Stimulated activated CD8-positive, alpha-beta memory T cell treated with anti-CD3 and anti-CD28 coated beads, Interleukin-15, amount 100 ng/mL, for 48 hours (primary cell): ENCODE measurements at places on chromosomes 5 and 9.
A peak's percentile ranks its signal among the peaks of the same experiment; 100 is the strongest.

DNA sequence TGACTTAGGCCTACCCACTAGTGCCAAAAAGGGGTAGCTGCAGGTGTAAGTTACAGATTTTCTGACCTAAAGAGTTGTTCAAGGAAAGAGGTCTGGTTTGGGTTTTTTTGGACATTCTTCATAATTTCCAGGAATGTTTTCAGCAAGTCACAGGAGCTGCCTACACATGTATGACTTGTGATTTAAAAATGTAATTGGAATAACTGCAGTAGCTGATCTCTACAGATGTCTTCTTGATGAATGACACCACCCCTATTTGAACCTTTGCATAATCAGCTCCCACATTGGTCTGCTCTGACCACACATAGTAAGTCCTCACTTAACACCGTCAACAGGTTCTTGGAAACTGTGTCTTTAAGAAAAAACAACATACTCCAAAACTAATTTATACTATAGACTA lies 481.4 kb downstream of the RASEF start:
- DNase-seq, result no peak

DNA sequence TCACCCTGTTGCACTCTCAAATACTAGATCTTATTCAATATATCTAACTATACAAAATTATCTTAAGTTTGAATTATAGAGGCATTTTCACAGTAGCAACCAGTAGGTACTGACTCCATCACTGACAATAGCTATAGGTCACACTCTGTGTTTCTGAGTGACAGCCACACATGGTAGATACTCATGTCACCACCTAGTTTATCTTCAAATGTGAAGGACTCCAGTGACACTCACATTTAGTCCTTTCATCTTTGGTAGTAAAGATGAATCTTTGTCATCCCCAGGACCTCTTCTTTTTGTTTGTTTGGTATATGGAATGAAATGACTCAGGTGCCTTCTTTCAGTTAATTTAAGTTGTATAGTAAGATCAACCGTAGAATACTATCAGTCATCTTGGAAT lies 102.5 kb upstream of the DHFR start:
- no peak for DNase-seq

- no peak for DNase-seq
Measured at GRCh38 chr9:114674076-114674797, 7.8 kb downstream of the TEX48 start.

DNA sequence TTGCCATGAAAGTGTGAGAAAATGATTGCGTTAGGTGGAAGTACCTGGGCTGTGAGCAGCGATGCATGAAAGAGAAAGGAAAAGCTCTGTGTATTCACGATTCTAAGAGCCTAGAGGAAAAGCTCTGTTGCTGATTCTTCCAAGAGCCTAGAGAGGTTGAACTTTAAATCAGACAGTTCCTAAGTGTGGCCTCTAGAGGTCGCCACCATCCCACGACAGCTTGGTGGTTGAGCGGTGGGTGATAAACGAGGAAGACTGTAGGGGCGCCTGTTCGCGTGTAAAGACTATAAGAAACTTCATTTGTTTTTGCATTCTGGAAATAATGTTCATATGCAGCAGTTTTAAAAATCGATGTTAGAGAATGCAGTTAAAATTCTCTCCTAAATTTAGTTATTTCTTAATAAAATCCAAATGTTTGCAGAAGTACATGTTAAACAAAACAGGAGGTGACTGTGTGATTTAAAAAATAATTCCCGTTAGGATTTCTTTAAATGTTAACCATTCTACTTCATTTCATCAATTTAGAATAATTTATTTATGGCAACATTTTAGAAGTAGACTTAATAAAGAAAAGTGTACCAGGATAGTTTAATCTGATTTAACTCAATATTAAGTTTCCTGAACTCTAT lies 107.7 kb downstream of the TENT4A start:
- peak; percentile 12 for DNase-seq

DNA sequence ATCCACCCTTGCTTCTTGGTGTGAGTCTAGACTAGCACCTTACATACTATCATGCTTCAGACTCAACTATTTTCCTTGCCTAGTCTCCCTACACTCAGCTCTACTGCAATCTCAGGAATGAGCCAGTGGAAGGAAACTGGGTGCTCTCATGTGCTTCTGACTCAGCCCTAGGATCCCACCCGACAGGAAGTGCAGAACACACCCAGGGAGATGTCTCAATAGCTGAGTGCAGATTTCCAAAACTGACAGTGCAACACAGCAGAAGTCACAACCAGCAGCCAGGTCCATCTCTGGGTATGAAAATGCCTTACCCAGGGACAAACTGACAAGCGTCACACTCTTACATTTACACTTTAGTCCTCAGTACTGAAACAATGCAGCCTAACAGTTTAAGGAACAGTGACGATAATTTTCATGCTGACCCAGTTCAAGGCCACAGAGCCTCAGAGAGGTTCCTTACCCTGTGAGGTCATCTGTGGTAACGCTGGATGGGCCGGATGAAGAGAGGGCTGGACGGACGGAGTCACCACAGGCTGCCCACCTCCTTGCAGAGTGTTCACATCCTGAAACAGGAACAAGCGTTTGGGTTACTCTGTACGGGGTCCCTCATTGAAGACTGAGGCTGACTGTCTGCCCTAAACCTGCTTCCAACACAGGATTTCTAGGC lies 33.0 kb downstream of the FKBP15 start:
- DNase-seq, result no peak

DNA sequence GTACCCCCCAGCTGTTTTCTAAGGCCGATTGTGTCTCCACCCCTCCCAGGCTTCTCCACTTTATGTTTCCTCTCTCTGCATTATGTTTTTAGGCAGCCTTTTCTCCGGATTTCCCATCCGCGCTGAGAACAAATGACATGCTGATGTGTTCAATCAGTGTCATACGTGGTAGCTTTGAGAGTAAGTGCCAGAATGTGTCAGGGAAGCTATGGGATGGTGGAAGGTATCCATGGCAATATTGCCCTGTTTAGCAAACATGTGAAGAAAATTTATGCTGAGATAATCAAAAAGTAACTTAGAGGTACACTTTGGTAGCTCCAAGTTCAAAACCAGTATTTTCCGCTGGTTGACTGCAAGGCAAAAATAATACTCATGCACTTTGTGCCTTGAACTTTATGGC lies 36.6 kb upstream of the LECT2 start:
- DNase-seq, result no peak

- no peak for DNase-seq
Measured at GRCh38 chr9:34715639-34716215, 5.8 kb upstream of the CCL21 start.

DNA sequence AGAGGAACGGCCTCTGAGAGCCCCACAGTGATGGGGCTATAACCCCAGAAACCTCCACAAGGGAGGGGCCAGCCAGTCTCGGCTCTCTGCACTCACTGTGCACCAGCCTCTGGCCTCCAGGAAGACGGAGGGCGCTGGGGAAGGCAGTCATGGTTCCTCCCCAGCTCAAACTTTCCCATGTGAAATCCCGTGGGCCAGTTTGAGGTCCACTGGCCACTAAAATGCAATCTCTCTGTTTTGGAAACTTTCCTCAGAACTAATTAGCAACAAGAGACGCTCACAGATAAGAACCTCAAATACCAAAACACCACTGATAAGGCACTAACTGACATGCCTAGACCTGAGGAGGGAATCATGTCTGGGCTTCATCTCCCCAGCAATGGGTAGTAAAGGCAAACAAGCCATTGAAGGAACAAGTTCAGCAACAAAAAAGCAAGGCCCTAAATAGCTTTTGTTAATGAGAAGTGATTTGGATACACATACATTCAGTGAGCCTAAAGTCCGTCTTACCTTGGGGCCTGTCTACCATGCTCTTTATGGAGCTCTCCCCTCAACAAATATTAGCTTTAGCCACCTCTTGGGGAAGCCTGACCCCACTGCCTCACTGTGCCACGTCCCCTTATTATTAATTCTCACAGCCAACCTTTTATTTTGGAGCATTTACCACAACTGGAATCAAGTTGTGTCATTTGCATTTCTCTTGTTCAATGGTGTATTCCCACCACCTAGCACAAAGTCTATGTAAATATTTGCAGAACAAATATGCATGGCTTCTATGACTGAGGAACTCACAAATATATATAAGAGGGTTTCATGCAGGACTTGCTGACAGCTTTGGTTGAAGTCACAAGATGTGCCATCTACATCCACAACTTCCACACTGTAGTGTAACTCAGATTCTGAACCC lies 56.1 kb upstream of the GLRX start:
- DNase-seq, result no peak
